ENCODE measurements at places on chromosomes 7 and 10.
A peak's percentile ranks its signal among the peaks of the same experiment; 100 is the strongest.

DNA sequence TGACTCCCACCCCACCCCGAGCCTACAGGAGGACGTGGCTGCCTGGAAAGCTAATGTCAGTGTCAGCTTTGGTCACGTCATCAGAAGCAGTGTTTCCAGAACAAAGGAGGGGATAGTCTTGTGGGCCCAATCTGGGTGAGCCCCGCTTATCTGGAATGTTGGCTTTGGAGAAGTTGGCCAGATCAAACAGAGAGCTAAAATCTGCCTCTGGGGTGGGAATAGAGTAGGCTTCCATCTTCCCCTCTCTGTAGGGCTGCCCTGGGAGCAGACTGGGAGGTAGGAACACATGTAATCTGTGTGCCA is 32.5 kb downstream of the SRRM3 start:
- DNase-seq, result no peak

DNA sequence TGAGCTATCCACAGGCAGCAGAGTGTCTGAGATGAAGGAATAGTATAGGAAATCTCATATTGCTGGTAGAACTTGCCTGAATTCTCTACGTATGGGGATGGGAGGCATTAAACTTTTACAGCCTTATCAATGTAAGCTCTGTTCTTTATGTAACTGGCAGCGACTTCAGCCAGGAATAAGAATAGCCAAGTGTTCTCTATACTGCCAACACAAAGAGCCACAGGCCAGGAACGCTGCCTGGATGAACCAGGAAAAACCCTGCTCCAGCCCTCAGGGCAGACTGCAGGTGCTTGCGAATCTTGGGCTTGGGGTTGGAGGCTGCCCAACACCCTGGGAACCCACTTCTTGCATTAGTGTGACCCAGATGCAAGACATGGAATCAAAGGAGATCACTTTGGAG is 6.1 kb upstream of the OLAH start:
- DNase-seq, result no peak

- DNase-seq, result no peak
These were observed 26.8 kb upstream of the C7orf33 start for GRCh38 chr7:148563583-148564274.

GRCh38 chr10:125259651-125260050 is 99.3 kb upstream of the CTBP2 start:
- DNase-seq, result no peak

DNA sequence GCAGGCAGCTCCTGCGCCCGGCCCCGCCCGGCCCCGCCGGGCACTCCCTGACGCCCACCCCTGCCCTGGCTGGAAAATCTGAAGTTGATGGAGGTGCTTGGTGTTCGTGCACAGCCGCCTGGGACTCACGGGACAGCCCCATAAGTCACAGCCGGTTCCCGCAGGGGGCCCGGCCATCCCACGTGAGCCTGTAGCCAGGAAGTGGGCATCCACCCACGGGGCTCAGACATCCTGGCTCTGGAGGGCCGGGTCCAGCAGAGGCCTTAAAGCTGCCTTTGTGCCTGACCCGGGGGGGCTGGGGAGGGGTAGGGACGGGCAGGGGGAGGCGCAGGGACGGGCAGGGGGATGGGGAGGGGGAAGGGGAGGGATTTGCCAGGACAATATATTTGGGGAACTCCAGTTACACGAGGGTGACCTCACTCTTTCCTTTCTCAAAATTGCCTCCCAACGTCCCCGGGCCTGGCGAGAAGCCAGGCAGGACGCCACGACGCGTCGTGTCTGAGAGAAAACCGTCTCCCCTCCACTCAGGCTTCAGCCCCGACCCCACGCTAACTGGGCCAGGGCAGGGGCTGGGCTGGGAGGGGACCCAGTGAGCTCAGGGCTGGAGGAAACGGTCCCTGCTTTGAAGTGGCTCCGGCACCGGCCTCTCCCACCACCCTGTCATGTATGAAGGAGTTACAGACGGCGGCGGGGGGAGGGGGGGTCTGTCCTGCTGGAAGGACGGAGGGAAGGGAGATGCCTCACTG is 82.1 kb upstream of the PDGFA start:
- peak; percentile 19 for DNase-seq

- no peak for DNase-seq
These were observed 228.2 kb downstream of the ATRNL1 start for GRCh38 chr10:115321360-115321759.

DNA sequence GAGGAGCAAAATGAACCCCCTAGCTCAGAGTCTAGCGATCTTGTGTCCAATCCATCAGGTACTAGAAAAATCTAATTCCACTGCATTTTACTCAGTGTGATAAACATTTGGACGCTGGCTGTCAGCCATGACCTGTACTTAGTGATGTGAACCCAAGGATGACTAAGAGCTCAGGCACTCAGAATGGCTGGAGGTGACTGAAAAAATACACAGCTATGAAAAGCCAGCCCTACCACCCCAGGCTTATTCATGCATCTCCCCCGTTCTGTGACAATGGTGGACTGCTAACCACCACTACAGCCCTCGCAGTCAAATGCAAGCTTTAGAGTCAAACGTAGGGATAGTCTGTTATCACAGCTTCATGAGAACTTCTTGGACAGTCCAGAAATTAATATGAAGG is 14.9 kb downstream of the AFAP1L2 start:
- peak; percentile 52 for DNase-seq

GRCh38 chr7:26052706-26053105 is 99.3 kb upstream of the NFE2L3 start:
- DNase-seq, result no peak

- DNase-seq, result peak; percentile 71
These were observed 39.0 kb upstream of the TECTB start for GRCh38 chr10:112244197-112244596.

DNA sequence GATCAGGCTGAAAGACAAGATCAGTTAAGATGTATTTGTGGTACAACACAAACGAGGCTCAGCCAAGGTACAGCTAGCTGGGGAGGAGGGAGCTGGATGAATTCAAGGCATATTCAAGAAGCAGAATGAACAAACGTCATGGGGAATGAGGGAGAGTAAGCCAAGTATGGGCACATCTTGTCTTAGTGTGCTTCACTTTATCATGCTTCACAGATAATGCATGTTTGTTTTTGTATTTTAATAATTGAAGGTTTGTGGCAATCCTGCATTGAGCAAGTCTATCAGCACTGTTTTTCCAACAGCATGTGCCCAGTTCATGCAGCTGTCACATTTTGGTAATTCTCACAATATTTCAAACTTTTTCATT is 135.4 kb downstream of the HIBADH start:
- DNase-seq, result no peak

- no peak for DNase-seq
These were observed 11.3 kb downstream of the GRB10 start for GRCh38 chr7:50771120-50772002.

DNA sequence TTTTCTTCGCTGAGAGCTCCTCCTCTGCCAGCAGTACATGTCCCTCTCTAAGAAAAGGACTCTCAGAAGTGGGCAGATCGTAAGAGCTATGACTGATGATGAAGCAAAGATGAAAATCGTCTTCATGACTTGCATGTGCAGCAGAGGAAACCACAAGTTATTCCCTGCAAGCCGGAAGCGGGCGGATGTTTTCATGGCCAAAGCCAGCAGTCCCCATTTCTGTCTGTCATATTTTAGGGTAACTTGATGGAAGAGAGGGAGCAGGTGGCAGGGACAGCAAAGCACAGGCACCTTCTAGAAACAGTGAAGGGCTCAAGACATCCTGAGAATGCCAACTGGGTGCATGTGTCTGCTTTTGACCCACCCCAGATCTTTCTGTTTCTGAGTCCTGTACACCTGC is 19.9 kb downstream of the KLF6 start:
- no peak for DNase-seq

GRCh38 chr7:100544386-100544785 is 5.4 kb downstream of the AGFG2 start:
- no peak for DNase-seq
